T47D (cell line): ENCODE measurements at places on chromosomes 3 and 15.

DNA sequence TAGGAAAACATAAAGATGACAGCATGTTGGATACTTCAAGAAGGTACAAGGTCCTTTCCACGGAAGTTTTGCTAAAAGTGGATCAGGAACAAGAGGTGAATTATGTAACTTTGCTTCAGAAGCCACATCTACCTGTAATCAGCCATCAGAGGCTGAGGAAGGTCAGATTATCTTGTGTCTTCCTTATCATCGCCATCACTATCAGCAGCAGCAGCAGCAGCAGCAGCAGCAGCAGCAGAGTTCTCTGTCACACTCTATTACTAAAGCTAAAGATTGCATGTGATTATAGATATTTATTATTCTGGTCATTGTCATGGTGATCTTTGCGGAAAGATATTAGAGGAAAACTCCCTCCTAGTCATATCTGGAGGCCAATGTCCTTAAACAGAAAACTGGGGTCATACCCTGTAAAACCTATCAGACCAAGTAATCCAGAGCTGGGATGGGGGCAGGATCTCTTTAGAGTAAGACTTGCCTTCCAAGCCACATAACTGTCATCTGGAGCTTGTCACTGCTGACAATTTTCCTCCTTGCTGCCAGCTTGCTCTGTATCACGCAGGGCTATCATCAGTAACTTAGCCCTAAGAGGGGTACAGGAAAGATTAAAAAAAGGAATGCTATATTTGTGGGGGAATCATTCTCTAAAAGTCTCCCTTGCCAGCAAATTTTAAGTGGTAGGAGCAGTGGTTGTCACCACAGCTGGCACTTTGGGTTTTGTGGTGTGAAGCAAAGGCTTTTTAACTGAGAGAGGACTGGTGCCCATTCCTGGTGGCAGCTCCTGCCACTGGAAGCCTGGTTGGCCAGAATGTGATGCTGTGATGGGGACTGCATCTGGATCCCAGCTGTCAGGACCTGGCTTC is 130.9 kb upstream of the RASGRP1 start:
- no peak for DNase-seq

DNA sequence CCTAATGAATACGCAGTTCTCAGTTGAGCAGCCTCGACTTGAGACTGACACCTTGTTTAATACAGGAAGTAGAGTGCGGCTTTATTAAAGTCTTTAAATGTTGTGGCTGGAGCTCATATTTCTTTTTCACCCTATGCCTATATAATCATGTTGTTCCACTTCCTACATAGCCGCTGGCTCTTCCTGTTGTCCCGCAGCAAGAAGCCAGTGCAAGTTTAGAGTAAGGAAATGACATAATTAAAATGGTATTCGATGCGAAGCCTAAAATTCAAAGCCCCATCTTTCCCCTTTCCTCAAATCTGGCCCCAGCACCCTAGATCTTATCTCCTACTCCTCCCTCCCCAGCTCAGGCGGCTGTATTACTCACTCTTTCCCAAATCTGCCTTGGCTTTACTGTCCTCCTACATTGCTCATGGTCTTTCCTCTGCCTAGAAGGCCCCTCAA is 7.5 kb upstream of the PHLDB2 start:
- no peak for DNase-seq

DNA sequence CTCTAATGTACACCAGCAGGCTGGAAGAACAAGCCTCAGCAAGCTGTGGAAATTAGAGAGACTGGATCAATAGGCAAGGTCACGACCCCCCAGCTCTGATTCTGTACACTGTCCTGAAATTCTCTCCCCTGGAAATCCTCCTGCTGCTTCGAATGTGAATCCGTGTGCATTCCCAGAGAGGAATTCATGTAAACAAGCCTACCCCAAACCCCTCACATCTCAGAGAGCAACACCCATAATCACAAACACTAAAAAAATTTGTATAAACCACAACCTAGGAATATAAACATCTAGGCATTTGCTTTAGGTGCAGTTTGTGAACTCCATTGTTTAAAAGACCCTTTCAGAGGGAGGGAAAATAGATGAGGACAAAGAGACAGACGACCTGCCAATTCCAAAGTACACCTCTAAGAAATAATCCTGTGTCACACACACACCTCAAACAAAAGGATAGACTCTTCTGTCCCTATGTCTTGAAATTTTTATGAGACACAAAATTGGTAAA is 325.2 kb downstream of the WDR72 start:
- DNase-seq: no peak

- no peak for DNase-seq
These were observed 284.6 kb upstream of the MANF start for GRCh38 chr3:51100536-51100851.

DNA sequence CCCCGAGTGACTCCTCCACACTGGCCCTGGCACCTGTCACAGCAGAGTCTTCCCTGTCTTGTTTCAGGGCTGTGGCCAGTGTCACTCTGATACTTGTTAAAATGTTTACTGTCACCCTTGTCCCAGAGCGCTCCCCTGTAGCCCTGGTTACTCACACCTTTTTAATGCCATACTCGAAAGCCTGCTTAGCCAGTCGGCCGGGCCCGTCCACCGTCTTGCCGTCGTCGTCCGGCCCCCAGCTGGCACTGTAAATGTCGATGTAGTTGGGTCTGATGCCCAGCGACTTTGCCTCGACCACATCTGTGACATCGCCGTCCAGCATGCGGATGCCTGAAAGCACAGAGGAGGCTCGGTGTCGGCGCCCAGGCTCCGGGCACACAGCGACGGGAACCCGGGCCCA is 91.3 kb downstream of the PCSK6 start:
- no peak for DNase-seq

DNA sequence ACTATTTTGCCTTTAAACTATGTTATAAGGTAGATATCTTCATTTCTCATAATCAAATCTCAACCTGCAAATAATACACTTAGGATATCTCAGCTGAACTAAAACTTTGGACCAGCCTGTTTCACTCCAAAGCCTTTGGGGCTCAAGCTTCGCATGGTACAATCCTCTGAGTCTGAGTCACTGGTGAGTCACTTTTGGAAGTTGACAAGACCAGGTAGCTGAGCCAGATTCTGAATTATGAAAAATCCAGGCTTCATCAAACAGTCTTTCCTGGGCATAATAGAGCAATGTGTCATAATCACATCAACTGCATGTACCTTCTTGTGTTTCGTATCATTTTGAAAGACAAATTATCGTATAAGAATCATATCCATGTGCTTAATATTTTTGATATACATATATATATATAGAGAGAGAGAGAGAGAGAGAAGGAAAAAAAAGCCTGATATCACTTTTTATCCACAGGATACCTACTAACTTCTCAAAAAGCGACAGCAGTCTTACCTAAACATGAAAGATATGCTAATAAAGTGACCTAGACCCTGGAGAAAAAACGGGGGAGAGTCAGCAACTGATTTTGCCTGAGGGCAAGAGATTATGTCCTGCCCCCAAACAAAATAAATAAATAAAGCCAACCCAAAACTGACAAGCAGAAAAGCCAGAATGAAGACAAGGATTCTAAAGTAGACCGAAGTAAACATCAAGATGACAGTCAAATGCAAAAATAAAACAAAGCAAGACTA is 263.9 kb upstream of the TGFBR2 start:
- no peak for DNase-seq
